ENCODE measurements at places on chromosomes 3 and 15.

DNA sequence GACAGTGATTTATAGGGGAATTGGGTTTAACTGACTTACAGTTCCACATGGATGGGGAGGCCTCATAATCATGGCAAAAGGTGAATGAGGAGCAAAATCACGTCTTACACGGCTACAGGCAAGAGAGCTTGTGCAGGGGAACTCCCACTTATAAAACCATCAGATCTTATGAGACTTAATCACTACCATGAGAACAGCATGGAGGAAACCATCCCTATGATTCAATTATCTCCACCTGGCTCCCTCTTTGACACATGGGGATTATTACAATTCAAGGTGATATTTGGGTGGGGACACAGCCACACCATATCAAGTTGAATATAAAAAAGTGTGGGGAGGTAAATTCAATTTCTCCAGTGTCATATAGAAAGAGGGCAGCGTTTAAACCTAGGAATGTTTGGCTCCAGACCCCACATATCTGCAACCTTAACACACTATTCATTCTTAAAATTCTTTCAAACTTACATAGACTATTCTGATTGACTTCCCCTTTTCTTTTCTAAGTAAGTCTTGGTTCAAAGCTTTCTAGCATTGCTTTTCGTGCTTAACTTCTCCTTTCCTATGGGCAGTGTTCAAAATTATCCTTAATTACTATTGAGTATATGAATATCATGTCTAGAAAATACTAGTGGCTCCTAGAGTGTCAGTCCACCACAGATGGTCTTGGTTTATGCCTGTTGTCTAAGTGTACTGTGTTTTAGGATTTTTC, 446.7 kb upstream of the GBE1 start:
- no peak for DNase-seq

- no peak for DNase-seq
These were observed 171.7 kb downstream of the FNDC3B start for GRCh38 chr3:172211123-172211522.

DNA sequence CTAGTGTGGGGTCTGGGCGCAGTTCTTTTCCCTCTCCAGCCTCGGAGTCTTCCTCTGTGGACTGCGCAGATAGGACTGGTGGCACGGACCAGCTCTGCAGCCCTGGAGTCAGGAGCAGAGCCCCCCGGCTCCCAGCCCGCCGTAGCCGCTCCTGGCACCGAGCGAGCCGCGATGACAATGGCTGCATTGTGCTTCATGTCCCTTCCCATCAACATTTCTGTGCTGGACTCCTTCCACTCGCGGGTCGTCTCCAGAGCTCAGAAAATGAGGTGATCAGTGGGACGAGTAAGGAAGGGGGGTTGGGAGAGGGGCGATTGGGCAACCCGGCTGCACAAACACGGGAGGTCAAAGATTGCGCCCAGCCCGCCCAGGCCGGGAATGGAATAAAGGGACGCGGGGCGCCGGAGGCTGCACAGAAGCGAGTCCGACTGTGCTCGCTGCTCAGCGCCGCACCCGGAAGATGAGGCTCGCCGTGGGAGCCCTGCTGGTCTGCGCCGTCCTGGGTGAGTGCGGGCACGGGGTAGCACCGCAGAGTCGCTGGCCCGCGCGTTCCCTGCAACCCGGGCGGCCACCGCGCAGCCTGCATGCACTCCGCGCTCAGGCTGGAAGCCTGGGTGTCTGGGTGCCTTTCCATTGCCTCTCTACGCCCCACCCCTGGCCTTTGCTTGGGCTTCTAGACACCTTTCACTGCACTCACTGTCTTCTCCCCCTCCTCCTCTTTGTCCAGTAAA, at the start of gene TF:
TSS of gene TF (plus strand) at position 413 of the 731 bp plus-strand sequence. CDS start at position 461, 48 bp downstream.
- no peak for DNase-seq

DNA sequence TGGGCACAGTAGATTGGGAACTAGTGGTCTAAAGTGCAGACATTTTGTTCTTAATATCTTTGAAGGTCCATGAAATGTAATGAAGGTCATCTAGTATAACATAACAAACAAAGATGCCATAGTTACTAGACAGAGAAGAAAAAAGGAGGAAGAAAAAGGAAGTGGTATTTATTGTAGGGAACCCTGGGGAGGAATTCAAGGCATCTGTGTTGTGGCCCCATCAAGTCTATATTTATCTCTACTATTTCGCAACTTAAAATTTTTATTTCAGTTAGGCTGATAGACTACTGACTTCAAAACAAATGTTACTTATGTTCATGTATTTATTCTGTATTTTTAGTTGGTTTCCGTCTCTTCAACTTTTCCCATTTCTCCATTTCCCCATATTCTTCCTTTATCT, 48.9 kb upstream of the ZDHHC23 start:
- no peak for DNase-seq

GRCh38 chr3:122298239-122298638, 26.8 kb upstream of the CSTA start:
- no peak for DNase-seq

DNA sequence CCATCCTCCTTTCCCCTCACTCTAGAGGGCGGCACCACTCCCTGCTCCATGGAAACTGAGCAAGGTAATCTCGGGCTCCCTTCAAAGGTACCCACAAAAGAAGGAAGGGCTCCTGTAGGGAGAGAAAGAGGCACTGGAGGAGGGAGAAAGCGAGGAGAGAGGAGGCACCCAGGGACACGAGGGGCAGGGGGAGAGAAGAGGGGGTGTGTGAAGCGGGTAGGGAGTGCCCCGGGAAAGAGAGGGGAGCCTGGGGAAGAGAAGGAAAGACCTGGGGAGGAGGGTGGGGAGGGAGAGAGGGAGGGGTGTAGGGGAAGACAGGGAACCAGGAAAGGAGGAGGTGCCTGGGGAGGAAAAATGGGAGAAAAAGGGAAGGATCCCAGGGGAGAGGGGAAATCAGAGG, 523 bp downstream of the VILL start:
- no peak for DNase-seq

GRCh38 chr3:171021377-171021776, 5.1 kb downstream of the SLC2A2 start:
- no peak for DNase-seq

DNA sequence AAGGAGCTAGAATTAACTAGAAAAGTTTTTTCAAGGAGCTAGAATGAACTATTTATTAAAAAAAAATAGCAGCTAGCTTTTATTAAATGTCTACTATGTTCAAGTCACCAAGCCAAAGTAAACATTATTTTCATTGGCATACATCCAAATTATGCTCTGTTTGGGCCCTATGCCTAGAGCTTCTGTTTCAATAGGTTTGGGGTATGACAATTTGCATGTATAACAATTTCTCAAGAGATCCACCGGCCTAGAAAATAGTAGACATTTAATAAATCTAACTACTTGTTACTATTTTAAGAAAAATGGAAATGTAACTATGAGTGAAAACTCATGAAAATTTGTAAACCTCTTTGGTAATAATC, 8.0 kb downstream of the GABRR3 start:
- no peak for DNase-seq

- peak; percentile 42 for DNase-seq
These were observed 43.1 kb upstream of the TOPAZ1 start for GRCh38 chr3:44198284-44199269.

DNA sequence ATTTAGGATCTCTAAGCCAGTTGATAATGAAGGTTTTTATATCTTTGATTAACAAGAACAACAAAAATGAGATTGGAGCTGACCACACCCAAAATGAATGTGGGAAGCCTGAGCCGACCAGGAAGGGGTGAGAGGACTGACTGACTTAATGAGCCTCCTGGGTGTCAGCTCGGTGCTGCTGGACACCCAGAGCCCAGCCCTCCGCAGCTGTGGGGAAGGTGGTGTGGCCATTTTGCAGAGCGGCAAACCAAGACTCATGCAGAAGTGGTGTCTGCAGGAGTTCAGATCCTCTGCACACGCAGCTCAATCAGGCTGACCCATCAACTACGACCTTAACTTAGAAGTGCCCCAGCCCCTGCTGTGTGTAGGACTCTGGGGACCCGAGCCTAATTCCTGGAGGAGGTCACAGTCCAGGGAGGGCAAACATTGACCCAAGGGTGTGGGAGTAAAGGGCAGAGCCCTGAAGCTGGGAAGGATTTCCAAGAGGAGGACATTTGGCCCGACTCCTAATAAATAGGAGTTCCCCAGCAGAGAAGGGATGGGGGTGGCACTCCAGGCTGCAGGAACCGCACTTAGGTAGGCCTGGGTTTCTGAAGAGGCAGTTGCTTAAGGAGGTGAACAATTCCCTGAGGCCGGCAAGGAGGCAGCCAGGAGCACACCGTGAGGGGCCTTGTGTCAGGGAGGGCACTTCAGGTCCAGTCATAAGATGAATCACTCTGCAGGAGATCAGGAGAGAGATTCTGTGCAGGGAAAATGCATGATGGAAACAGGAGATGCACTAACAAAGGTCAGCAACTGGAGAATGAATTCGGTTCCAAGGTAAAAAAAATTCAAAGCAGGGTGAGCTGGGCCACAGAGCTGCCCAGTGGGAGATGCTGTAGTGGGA, 197.1 kb upstream of the TPM1 start:
- no peak for DNase-seq

All from stimulated activated CD4-positive, alpha-beta T cell treated with anti-CD3 and anti-CD28 coated beads, Interleukin-1b, Interleukin-23, amount 100 ng/mL, for 1 hour (primary cell).